ENCODE measurements at places on chromosomes 2 and 18.

DNA sequence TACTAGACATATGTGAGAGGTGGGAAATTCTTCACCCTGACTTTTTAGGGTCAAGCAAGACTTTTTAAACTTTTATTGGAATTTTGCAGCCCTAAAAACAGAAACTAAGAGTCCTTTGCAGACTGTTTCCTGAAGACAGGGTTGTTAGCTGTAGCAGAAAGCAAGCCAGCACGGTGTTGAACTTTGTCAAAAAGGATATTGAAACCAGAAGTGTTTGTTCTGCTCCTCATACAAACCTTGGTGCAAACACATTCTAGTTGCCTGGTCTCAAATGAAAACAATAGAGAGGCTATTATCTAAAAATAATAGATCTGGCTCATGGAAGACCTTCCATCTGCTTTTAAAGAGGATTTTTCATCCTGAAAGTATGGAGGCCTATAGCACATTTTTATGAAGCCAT, 65.8 kb upstream of the IGFBP5 start:
- no peak for DNase-seq

DNA sequence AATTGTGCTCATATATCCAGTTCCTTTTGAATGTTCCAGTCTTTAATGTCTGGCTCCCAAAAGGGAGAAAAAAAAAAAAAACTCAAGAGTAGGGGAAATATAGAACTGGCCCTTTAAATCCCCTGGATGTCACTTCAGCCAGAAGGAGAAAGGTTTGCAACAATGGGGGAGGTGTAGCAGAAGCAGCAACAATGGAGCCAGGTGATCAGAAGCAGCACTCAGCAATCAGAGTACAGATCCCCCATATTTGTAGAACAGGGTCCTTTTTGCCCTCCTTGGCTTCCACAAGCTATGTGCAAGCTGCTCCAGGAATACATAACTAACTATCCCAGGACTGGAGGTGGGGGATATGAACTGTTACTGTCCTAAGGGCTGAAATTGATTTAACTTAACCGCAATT, 25.8 kb upstream of the ZNF397 start:
- no peak for DNase-seq

DNA sequence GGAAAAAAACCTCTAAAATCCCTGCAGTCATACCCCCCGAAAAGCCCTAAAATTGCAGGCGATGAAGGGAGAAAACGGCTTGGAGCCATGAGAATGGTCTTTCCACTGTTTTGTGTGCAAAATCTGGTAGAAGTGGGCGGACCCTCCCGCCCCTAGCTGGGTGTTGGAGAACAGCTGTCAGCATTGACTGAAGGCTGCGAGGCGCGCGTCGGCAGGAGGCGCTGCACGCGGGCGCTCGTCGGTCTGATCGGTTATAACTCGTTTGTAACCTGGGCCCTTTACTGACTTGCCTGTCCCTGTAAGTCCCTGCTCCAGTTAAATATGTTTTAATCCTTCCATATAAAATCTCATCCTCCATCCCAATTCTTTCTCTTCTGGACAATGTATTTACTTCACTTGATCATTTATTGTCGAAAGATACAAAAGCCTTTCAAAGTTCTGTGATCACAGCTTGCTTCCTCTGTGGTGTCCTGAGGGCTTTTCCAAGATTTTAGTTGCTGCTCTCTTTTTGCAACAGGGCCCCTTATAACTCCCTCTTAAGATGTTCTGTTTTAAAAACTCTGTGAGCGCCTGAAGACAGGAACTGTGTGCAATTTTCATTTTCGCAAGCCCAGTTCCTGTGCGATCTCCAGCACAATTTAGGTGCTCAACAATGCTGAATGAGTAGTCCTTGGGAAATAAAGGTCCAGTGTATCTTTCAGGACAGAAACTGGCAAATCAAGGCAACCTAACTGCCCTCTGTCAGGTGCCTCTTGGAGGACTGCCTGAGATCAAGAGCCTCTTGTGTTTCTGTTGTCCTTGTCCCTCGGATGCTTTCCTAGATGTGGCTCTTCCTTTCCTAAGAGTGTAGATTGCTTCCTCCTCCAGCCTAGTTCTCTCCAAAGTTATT, 918 bp upstream of the HNRNPLL start:
- DNase-seq = peak; percentile 82

GRCh38 chr2:159946326-159946999, 116.0 kb downstream of the PLA2R1 start:
- no peak for DNase-seq

GRCh38 chr2:107412209-107412904, 414.3 kb upstream of the RGPD4 start:
- DNase-seq = no peak

DNA sequence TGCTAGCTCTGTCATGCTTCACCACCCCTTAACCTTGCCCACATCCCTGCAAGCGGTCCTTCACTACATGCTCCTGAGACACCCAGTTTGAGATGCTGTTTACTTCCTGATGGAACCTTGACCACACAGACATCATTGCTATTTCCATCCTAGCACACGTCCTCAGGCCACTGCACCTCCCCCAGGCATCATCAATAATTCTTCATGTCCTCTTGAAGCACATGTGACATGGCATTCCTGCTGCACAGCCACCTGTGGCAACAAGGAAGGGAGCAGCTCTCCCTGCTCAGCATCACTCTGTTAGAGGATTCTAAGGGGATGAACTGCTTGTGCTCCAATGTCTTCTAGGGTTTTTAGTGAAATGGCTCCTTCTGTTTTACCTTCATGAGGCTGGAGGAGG, 26.1 kb upstream of the ST3GAL5 start:
- no peak for DNase-seq

GRCh38 chr2:16729335-16729734, 63.7 kb upstream of the CYRIA start:
- DNase-seq = no peak

- DNase-seq = no peak
Observed at GRCh38 chr2:237752761-237753165, 45.8 kb upstream of the RBM44 start.

Measured in liver (tissue), 10 donors.